ENCODE measurements at places on chromosomes 16 and 17.

DNA sequence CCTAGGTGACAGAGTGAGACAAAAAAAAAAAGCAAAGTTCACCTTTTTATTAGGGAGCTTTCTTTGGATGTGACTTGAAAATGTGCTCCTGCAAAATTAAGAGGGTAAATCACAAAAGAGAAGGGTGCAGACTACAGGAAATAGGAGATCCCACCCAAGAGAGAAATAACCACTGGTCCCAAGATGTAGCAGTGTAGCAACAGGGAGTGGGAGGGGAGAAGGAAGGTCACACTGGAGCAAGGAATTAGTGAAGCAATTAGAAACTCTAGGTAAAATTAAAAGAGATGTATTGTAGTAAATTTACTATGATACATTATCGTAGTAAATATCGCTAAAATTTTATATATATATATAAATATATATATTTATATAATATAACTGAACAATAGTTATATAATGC is 12.3 kb upstream of the SPN start:
- DNase-seq: no peak

- no peak for DNase-seq
These were observed 18.0 kb downstream of the EMP2 start for GRCh38 chr16:10562361-10562899.

DNA sequence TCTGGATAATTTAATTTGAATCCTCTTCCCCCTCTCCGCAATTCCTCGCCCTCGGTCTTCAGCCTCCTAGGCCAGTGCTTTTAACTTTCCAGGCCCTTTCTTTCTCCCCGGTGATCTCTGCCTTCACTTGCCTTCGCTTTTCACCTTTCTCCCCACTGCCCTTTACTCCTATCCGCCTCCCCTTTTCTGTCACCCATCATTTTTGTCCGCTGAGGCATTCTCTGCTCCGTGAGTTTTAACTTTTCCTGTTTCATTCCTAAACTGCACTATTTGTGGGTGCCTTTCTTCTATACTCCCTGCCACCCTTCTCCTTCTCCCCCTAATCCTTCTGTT is 729 bp downstream of the LONP2 start:
- no peak for DNase-seq

- no peak for DNase-seq
These were observed 30.4 kb downstream of the ENGASE start for GRCh38 chr17:79104898-79105600.

- DNase-seq: no peak
These were observed 49.6 kb downstream of the COX10 start for GRCh38 chr17:14118951-14119350.

Data from substantia nigra (tissue), 51 donors.